ENCODE measurements at places on chromosomes 2 and 18.

DNA sequence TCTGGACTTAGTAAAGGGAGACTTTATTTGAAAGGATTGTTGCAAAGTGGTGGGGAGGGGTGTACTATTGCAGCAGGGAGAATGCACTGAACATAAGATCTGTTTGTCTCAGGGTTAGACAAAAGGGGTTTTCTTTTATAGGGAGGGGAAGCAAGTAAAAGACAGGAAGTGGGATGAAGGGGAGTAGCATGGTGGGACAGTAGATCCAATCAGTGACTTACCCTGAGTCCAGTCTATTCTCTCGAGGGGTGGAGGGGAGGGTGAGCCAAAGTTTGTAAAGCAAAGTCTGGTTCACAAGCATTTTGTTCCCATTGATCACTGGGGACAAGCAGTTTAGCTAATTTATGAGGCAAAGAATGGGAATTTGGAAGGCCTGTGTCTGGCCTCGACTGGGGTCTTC, 35.0 kb upstream of the CYP27C1 start:
- DNase-seq, result no peak

- DNase-seq, result no peak
Observed at GRCh38 chr2:47009253-47009767, 93.7 kb upstream of the MCFD2 start.

GRCh38 chr2:160920791-160921303, 239.4 kb upstream of the TANK start:
- no peak for DNase-seq

- DNase-seq, result no peak
Observed at GRCh38 chr18:47801817-47802216, 128.6 kb downstream of the SMAD2 start.

DNA sequence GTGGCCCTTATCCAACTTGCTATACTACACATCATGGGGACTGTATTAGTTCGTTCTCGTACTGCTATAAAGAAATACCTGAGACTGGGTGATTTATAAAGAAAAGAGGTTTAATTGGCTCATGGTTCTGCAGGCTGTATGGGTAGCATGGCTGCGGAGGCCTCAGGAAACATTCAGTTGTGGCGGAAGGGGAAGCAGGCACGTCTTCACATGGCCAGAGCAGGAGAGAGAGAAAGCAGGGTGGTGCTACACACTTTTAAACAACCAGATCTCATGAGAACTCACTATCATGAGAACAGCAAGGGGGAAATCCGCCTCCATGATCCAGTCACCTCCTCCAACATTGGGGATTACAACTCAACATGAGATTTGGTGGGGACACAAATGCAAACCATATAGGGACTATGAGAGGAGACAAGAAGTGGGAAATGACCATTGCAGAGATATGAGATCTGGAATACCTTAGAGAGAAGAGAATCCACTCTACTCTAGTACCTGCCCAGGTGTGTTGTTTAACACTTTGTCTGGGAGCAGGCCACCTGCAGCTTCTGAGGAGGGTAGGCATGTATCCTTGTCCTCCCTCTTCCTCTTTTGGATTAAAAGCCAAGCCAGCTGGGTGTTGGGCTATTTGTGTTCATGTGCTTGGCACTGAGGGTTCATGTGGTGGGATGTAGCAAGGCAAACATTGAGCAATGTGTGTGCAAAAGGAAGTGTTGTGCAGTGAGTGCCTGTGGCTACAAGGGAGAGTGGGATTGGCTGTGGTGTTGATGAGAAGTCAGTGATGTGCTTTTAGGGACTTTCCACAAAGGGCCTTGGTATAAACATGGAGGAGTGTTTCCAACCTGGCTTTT, 22.8 kb downstream of the TTLL4 start:
- peak; percentile 63 for DNase-seq

DNA sequence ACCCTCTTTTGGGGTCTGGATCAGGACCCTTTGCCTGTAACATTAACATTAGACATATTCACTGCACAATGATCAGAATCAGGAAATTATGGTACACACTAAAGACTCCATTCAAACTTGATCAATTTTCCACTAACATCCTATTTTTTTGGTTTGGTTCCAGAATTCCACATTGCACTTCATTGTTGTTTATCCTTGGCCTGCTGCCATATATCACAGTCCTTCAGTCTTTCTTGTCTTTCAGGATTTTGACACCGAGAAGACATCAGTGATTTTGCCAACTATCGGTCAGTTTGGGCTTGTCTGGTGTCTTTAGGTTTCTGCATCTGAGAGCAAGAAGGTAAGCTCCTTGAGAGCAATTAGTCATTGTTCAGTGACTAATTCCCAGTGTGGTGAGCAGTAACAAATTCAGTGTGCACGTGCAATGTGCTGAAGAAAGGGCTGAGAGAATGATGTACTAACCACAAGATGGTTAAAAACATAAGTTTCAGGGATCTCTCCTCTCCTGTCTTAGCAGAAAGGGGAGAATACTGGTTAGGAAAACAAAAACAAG, 23.5 kb downstream of the MARCHF4 start:
- DNase-seq, result peak; percentile 82

DNA sequence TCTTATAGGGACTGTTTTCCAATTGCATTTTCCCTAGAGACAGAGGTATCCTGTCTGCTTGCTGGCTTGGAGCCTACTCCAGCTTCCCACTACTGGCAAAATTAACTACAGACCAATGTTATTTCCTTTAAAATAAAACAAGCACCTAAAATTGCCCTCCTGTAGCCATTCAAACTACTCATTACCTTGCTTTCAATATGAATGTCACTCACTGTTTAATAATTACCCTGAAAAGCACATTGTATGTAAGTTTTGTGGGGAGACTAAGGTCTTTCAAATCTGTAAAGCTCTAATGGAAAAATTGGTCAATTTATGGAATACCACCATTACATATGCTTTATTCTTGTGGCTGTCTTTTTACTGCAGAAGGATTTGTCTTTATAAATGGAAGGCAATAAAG, 87.3 kb downstream of the DOCK10 start:
- no peak for DNase-seq

GRCh38 chr18:22193466-22193865, 24.1 kb downstream of the GATA6 start:
- DNase-seq, result no peak

DNA sequence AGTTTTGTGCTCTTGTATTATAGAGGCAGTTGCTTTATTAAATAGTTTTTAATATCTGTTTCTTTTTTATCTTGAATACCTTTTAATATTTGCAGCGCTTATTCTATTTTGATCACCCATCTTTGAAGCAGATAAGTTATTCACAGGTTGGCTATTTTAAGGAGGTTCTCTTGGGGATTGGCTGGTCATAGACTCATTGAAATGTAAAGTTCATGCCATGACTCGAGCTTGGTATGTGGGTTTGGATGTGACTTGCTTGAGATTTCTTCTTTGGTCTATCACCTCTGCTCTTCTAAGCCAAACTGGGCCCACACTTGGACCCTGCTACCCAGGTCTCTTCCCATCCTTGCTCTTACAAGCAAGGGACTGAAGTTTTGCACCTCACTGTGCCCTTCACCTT, 33.6 kb downstream of the FARP2 start:
- no peak for DNase-seq

- DNase-seq, result peak; percentile 45
Observed at GRCh38 chr2:98269274-98269673, 77.0 kb upstream of the CNGA3 start.

DNA sequence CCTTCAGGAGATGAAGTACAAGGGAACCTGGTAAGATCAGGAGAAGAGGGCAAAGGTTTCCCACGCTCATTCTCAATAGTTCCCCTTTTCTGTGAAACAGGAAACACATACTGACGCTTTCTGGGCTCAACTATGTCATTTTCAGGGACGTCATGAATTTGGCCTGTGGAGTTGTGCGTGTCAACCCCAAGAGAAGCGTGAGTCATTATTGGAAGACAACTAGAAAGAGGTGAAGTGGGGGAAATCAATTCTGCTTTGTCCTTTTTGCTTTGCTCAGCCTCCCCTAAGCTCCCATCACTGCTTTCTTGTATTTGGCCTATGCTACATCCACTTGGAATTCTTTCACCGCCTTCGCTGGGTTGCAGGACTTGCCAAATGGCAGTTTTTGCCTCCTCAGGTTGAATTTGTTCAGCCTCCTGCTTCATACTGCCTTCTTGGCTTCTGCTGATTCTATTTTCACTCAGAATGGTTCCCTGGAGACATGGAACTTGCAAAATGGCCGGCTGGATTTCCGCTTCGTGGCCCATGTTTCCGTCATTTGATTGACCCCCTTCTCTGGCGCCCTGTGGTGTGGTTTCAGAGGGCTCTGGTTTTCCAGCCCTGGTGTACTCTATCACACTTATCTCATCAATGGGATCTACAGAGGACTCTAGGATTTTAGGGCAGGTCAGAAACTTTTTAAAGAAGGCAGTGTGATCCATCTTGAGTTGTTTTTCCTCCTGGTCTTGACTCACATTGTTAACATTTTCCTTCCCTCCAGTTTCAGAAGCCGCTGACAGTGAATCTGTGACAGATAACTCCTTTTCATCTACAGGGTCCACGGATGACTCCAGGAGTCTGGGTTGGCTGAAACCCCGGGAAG, 93.3 kb downstream of the ALPK2 start:
- peak; percentile 82 for DNase-seq

Measured in activated CD4-positive, alpha-beta T cell treated with anti-CD3 and anti-CD28 coated beads, Interleukin-10, Interleukin-2, amounts not matched to agents 100 ng/mL and 50 ng/mL, durations not matched to agents 16 hours and 8 hours (primary cell).